ENCODE measurements at places on chromosomes 5 and 9. TPM values are rescaled to one million over a fixed set of nuclear protein-coding genes. Genes with fewer than 3 reads are reported as not detected.

Gene CERCAM
- 46.8 TPM for total RNA-seq

Gene PCDHGB7
- 12.6 TPM for total RNA-seq

Gene TLX3
- not detected for total RNA-seq

Gene ENTPD8
- 0.51 TPM for total RNA-seq

Gene PMPCA
- 75.3 TPM for total RNA-seq

Gene ANKRD31
- not detected for total RNA-seq

Gene ADAM19
- 22.6 TPM for total RNA-seq

Gene SLC1A1
- 8.3 TPM for total RNA-seq

Data from endothelial cell of umbilical vein (primary cell).